ENCODE measurements at places on chromosomes 12 and 14.

GRCh38 chr12:124747426-124748161 is 116.1 kb downstream of the SCARB1 start:
- no peak for DNase-seq

GRCh38 chr14:92665661-92666110 is 82.7 kb downstream of the LGMN start:
- DNase-seq: no peak

DNA sequence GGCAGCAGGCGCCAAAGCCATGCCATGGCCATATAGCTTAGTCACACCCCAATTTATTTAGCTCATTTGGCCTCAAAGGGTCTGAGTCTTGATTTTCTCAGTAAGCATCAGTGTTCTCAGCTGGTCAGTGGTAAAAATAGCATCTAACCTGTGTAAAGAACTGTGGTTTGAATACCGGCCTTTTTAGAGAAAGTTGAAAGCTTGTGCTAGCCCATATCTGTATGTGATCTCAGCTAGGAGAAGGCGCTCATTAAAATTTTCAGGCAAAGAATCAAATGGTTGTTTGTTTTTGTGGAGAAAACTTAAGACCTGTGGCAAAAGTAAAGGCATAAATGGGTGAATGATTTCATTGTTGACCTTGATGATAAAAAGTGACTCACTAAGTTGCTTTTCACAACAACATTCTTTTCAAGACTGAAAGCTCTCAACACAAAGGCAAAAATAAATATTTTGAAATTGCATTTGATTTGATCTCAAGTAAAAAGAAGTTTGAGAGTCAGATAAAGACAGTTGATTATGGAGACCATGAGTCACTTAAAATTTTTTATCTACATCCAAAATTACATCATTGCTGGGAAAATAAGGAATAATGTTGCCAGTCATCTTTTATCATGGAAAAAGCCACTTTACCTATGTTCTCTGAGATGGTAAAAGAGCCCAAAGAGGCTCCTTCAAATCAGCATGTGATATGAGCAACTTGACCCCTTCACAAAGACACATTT is 128.5 kb upstream of the RGS6 start:
- DNase-seq: no peak

DNA sequence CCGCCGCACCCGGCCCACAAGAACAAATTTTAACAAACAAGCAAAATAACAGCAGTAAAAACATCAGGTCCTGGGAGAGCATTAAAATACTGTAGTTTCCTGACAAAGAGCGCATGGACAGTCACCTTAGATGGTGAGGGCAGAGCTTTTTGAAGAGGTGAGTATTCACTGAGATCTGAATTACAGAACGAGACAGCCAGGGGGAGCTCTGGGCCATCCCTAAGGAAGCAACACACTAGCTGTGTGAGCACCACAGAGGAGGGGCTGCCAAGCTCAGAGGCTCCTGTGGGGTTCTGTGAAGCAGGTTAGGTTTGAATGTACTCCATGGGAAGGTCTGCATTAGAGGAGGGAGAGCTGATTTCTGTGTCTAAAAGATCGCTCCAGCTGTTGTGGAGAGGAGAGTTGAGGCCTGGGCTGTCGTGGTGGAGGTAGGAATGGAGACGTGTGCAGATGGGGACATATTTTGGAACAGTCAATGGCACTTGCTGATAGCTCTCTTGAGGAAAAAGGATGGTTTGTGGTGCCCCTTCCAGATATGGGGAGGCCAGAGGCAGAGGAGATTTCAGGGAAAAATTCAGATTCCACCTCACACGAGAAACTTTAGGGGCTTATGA is 72.9 kb downstream of the TRAFD1 start:
- DNase-seq: peak; percentile 13

DNA sequence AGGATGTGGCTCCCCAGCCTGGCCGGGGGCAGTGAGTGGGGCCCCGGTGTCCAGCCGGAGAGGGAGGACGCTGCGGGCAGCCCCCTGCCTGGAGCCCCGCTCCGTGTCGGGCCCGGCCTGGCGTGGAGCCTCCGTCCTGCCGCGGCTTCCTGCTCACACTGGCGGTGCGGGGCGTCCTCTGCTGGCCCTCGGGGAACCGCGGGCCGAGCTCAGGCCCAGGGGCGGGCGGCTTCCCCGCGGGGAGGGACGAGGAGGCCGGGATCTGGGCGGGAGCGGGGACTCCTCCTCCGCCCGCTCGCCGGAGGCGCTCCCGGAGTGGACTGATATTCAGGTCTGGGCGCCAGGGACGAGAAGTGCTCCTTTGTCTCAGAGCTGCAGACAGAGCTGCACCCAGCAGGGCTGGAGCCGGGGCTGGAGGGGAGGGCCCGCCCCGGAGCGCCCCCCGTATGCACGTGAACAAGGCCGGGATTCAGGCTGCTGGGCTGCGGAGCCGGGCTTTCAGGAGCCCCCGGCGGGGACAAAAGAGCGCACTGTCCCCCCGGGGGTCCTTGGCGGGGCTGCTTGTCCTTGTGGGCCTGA is 2.2 kb downstream of the MMP17 start:
- DNase-seq: peak; percentile 64

DNA sequence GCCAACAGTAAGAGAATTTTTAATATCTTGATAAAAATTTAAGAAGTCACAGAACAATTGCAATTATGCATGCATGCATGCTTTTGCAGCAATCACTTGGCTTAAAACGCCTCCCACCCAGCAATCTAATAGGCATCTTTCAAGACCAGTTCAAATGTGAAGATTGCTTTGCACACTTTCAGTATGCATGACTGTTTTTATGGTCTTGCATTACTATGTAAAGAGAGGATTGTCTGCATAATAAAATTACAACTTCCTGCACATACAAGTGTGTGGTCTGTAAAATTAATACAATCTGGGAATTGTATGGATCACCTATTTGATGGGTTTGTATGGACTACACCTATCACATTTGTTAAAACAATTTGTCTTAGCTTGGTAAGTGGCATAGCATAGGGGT is 48.8 kb downstream of the E2F7 start:
- DNase-seq: no peak

DNA sequence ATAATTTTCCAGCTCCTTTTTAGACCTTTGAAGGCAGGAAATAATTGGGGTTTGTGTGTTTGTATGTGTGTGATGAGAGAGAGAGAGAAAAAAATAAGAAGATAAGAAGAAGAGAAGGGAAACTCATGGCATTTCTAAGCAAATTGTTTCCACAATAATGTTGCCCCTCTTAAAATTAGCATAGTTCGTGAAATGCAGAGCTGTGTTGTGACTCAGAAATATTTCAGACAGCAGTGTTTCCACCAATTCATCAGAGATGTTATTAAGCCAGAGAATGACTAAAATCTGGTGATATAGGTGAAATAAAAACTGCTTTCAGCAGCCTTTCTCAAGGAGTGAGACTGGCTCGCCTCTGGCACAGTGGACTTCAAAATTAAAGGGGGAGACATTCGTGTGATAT is 65.9 kb upstream of the ARHGAP5 start:
- no peak for DNase-seq

DNA sequence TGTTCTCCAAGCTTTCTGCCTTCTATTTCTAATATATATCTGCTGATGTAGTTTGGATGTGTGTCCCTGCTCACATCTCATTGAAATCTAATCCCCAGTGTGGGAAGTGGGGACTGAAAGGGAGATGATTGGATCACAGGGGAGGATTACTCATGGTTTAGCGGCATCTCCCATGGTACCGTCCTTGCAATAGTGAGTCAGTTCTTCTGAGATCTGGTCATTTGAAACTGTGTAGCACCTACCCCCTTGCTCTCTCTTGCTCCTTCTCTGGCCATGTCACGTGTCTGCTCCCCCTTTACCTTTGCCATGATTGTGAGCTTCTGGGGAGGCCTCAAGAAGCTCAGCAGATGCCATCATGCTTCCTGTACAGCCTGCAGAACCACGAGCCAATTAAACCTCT is 26.2 kb upstream of the ALX1 start:
- no peak for DNase-seq

- DNase-seq: no peak
Observed at GRCh38 chr14:20295067-20295466, 10.7 kb downstream of the TTC5 start.

- peak; percentile 44 for DNase-seq
Observed at GRCh38 chr12:75766263-75767160, 255.1 kb upstream of the KRR1 start.

- no peak for DNase-seq
Observed at GRCh38 chr14:56676042-56676441, 96.4 kb downstream of the TMEM260 start.

- DNase-seq: no peak
Observed at GRCh38 chr12:2982361-2982760, 23.2 kb downstream of the TEAD4 start.

GRCh38 chr12:47805417-47805816 is 14.3 kb downstream of the HDAC7 start:
- no peak for DNase-seq

- DNase-seq: no peak
Observed at GRCh38 chr12:130226771-130227170, 64.5 kb downstream of the FZD10 start.

GRCh38 chr12:108033090-108033489 is 96.0 kb upstream of the WSCD2 start:
- no peak for DNase-seq

GRCh38 chr14:22155571-22155970 is 433.5 kb downstream of the DAD1 start:
- DNase-seq: no peak

DNA sequence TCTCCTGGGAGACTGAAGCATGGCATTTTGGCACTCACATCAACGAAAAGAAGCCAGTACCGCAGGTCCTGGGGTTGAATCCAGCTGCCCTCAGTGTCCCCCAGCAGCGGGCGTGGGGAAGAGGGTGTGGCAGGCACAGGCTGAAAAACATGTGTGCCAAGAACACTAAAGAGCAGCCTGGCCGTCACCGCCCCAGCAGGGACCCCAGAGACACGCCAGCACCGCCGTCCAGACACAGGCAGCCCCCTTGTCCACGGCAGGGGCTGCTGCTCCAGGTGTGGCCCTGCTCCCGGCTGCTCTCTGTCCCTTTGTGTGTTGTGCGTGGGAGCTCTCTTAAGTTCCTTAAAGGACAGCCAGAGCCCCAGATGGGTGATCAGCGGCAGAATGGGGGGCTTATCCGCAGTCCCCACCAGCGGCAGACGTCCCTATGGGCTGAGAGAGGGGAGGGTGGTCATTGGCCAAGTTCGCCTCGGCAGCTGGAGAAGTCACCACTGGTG is 556 bp downstream of the PHETA1 start:
- no peak for DNase-seq

GRCh38 chr12:252636-253035 is 10.0 kb downstream of the SLC6A13 start:
- DNase-seq: no peak

DNA sequence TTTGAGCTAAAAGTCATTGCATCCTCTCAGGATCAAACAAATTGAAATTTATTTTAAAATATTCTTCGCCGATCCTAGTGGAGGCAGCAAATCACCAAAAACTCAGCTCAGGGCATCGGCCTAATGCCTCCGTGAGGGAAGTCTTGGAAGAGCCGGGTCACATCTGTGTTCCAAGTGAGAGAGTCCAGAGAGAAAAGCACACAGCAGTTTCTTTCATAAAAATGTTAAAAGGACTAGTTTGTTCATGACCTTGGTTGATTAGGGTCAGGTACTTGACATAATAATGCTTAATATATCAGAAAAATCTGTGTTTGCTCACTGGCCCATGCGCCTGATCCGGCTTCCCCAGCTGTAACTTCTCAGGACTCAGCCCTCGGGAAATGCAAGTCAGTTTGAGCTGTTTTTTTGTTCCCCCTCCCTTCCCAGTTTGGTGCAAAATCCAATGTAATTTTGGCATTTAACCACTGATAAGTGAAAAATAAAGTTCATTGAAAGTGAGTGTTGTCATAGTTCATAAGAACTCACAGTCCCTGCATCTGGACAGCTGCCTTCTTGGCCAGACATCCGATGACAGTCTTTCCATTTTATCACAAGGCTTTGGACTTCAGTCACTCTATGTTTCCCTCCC is 161.7 kb downstream of the CAND1 start:
- DNase-seq: no peak

GRCh38 chr12:82673698-82674097 is 13.0 kb upstream of the TMTC2 start:
- DNase-seq: no peak

DNA sequence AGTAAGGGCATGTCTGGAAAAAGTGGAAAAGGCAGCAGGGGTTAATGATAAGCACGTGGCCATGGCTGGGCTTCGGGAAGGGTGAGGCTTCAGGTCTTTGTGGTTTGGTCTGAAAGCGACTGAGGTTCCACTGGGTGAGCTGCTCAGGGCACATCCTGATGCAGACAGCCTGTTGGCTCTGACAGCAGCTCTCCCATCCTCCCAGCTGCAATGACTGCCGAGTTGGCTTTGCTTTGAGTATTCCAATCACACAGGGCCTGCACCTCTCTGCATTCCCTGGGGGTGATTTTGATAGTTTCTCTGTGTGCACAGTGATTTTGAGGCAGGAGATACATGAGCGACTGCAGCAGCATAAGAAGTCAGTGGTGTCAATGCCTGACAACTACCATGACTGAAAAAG is 390.7 kb downstream of the APAF1 start:
- DNase-seq: no peak

GRCh38 chr12:124620606-124621295 is 53.3 kb upstream of the NCOR2 start:
- no peak for DNase-seq

- no peak for DNase-seq
Observed at GRCh38 chr14:103767336-103767894, 51.8 kb downstream of the ZFYVE21 start.

GRCh38 chr12:48878548-48878947 is 12.9 kb upstream of the RND1 start:
- no peak for DNase-seq

- DNase-seq: no peak
Observed at GRCh38 chr12:53252349-53252916, 15.7 kb upstream of the ESPL1 start.

DNA sequence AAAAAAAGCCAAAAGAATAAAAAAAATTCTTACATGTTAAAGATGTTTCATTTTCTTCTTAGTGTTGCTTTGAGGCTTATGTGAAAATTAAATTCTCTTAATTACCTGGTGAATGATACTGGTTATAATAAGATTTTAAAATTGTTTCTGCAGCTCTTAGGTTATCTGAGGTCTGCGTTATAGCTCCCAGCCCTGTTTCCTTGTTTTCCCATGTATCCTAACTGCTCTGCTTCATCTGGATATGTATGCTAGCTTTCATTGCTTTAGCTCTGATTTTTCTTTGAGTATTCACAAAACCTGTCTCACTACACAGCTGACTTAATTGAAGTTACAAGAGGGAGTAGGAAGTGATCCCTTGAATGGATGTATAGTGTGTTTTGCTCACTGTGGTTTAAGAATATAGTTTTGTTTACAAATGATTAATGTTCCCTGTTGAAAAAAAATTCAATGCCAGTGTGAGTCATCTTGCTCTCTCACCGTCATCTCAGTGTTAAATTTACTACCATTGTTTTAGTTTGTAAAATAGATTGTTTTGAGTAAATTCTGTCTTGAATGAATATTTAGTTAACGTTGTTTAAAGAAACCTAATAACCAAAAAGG is 26.8 kb downstream of the CPSF6 start:
- DNase-seq: no peak

All from DMS79 treated with DMSO at 0.1 percent for 48 hours (cell line).